ENCODE measurements at places on chromosomes 2 and 18.

- DNase-seq = no peak
Observed at GRCh38 chr2:38178119-38178518, 102.2 kb upstream of the CYP1B1 start.

GRCh38 chr2:109005686-109006204 lies 16.7 kb upstream of the EDAR start:
- DNase-seq = no peak

GRCh38 chr2:121203591-121204249 lies 81.3 kb downstream of the TFCP2L1 start:
- DNase-seq = no peak

DNA sequence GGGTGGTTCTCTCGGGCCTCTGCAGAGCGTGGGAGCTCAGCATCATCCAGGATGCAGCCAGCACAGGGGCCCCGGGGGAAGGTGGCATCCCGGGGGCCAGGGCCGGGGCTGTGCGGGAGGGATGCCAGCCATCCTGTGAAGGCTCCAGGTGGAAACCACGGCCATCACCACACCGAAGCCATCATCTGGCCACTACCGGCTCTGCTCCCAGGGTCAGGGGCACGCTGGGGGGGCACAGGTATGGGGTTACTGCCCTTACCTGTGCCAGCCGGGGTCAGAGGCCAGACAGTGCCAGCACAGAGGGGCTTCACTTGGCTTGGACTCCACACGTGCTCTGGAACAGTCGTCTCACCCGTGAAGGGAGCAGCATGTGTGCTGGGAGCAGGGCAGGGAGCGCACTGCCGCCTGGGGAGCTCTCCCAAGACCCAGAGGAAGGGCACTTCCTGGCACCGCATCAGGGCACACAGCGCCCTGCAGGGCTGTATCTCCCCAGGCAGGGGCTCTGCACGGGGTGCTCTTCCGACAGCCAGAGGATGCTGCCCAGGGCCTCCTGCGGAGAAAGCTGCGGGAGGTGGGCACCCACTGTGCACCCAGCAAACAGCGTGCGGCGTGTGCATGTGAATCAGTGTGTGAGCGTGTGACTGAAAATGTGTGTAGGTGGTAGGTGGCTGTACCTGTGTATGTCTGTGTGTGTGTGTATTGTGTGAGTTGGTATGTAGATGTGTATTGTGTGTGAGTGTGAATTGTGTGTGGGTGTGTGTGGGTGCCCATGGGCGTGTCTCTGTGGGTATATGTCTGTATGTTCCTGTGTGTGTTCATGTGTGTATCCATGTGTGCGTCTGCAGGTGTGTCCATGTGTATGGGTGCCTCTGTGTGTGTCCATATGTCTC lies 75.0 kb downstream of the PTGR3 start:
- DNase-seq = no peak

DNA sequence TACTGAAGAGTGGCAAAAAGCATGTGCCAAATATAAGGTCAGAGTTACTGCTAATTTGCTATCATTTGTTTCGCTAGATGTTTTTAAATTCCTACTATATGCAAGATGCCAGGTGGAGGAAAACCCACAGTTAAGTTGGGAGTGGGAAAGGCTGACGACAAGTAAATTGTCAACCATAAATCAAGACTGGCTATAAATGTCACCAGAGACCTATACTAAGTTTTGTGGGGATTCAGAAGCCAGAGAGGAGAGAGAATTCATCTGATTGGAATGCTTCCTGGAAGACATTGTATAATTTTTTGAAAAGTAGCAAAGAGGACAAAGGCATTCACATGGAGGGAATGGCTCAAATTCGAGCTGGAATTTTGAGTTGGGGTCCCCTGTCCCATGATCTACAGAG lies 64.3 kb downstream of the CFAP221 start:
- DNase-seq = no peak

GRCh38 chr2:160741815-160742214 lies 248.2 kb upstream of the RBMS1 start:
- peak; percentile 52 for DNase-seq

DNA sequence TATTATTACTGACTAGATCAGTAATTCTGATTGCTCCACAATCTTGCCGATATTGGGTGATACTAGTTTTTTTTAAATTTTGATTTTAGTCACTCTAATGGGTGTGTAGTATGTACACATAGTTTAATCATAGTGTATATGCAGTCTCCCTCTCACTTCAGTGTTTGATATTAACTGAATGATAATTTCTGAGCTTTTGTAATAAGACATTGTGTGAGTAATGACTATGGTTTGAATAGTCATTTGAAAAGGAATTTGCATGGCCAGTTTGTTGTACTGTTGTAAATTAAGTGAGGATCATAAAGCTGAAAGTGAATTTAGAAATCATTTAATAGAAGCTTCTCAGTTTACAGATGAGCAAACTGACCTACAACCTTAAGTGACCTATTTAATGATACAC lies 33.4 kb downstream of the USP14 start:
- DNase-seq = no peak

DNA sequence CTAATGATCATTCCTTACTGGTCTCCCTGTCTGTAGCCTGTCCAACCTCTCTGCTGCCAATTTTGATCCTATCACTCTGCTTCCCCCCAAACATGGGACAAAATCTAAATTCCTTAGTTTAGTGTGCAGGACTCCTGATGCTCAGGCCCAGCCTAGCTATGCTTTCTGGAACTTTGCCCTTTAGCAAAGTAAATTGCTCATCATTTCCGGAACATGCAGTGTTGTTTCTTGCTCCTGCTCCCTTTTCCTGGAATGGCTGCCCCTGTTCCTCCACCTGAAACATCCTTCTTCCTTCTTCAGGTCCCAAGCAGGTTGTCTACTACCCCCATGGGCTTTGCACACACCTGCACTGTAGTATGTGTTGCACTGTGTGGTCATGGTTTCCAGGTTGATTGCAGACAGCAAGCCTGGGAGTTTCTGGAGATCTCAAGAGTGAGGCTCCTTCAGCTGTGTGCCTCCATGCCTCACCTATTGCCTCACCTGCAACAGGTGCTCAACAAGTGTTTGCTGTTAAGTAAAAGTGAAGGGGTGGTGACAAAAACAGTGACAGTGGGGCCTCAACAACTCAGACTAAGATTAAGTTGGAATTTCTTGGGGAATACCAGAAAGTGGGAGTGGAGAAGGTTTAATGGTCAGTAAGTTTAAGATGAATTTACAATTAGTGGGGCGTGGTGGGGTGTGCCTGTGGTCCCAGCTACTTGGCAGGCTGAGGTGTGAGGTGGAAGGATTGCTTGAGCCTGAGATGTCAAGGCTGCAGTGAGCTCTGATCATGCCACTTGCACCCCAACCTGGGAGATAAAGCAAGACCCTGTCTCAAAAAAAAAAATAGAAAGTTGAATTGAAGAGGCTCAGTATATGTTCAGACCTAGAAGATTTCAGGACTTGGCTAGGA lies 120.0 kb downstream of the DNAH6 start:
- no peak for DNase-seq

GRCh38 chr18:76658627-76659026 lies 163.6 kb upstream of the ZNF516 start:
- no peak for DNase-seq

DNA sequence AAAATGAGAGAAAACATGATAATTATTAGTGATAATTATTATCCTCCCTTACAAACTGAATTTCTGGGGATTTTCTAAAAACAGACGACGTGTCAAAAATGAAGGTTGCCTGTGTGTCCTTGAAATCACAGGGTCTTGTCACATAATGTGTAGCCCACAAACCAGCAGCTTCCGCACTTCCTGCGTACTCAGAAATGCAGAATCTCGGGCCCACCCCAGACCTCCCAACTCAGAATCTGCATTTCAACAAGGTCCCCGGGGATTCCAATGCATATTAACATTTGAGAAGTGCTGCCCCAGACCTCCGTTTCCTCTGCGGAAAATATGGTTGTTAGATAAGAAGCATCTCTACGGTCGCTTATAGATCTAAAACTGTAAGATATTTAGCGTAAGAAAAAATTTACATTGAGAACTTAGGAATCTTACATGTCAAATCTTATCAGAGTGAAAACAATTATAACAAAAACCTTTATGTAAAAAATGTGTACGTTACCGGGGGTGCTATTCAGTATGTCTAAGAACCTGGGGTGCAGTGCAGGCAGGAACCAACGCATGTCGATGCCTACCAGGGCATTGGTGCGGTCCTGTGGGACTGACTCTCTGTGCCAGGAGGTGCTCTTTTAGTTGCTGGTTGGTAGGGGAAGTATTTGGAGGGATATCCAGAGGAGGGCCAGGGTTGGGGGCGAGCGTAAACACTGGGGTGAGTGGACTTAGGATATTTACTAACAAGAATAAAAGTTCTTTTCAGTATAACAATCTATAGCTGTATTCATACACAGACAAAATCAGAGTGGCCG lies 15.2 kb downstream of the CDKL4 start:
- no peak for DNase-seq

DNA sequence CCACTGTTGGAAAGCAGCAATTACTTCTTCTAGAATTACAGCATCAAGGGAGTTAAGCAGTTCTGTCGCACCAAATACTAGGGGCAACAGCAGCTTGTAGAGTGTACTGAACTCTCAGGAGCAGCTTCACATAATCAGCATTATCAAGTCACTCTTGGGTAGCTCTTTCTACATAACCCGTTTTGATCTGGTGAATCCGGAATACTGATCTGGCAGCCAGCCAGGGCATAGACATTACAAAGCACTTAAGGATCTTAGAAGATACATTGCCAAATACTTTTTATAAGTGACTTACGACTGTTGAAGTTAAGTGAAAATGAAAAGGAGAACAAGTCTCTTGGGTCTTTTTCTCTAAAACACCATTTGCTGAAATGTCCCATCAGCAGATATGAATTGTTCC lies 73.2 kb upstream of the NETO1 start:
- DNase-seq = no peak

DNA sequence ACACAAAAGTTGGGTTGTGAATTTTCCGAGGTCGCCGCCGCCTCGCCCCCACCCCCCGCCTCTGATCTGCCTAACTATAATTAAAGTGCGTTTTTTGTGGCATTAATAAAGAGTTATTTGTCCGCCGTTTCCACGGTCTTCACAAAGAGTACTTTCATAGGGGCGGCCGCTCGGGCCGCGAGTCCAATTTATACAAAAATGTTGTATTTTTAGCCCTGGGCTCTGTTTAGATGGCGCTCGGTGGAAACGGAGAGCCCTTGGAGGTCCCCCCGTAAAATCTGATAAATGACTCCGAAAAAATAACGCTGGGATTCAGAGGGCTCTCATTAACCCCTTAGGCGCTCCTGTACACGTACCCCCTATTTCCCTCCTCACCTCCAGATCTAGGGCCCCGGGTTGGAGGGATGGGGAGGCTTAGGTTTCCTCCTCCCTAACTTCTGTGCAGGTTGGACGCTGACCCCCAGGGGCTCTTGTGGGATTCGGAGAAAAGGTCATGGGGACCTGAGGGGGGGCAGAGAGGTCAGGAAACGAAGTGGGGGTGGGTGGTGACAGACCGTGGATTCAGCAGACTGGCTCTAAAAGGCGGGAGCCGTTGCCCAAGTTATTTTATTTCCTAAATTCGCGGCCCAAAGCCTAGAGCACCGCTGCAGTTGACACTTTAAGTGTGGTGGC lies 1.9 kb downstream of the CYP26B1 start:
- no peak for DNase-seq

GRCh38 chr2:44936715-44937687 lies 4.5 kb upstream of the SIX3 start:
- DNase-seq = no peak

GRCh38 chr2:104312684-104313083 lies 541.2 kb upstream of the POU3F3 start:
- no peak for DNase-seq

DNA sequence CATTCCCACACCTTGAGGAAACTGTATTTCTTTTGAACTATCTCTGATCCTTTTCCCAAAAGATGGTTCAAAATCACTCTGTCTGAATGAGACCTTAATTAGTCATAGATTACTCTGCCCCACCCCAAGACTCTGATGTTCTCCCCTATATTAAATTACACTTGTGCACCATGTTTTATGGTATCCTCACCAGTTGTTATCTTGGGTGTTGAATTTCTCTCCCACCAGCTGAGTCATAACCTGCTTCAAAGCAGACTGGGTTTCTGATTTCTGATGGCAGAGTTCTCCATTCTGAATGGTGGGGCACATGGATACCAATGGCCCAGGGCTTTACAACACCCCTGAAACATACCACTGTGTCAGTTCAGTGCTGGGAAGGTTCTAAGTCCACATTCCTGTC lies 15.0 kb downstream of the CDH20 start:
- DNase-seq = no peak

- no peak for DNase-seq
Observed at GRCh38 chr18:53411511-53411910, 813.0 kb downstream of the MBD2 start.

GRCh38 chr2:190932514-190932913 lies 51.9 kb downstream of the GLS start:
- no peak for DNase-seq

GRCh38 chr18:9850309-9850708 lies 35.5 kb upstream of the TXNDC2 start:
- DNase-seq = no peak

DNA sequence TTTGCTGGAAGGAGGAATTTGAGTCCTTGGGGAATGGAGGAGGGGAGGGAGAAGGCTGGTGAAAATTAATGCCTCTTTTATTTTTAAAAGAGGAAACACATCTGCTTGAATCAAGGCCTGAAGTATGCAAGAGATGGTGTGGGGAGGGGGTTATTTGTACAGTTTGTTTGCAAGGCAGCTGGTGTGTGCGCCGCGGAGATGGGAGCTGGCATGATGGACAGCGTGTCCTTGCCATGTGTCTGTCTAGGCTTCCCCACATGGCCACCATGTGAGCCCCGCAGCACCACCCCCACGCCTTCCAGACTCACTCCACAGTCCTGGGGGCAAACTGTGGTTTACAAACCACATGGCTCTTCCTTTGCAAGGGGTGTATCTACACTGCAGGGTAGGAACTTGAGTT lies 154.8 kb upstream of the APCDD1 start:
- DNase-seq = no peak

DNA sequence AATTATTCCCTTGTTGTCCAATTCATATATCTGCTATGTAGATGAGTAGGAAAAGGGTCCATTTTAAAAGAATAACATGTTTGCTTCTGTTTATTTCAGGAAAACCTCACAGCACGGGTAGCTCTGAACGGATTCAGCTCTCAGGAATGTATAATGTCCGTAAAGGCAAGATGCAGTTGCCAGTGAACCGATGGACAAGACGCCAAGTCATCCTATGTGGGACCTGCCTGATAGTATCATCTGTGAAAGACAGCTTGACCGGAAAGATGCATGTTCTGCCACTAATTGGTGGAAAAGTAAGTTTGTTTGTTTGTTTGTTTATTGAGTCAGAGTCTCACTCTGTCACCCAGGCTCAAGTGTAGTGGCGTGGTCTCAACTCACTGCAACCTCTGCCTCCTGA lies 114.6 kb downstream of the PHLPP1 start:
- DNase-seq = no peak

GRCh38 chr2:226790431-226790830 lies 9.2 kb downstream of the IRS1 start:
- no peak for DNase-seq

DNA sequence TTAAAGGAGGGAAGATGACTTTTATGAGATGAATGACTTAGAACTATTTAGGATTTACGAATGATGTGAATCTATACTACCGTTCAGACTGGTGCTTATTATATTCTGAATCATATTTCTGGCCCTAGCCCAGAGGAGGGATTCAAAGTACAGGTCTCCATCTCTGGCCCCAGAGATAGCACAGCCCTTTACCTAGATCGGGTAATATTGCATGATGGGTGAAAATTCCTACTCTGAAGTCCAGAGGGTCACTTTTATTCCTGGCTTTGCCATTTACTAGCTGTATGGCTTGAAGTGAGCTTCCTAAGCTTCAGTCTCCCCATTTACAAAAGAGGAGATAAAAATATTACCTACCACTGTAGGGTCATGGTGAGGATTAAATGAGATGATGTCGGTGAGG lies 135.8 kb upstream of the OSR1 start:
- no peak for DNase-seq

- no peak for DNase-seq
Observed at GRCh38 chr2:10159581-10160131, 37.1 kb downstream of the RRM2 start.
